ENCODE measurements at places on chromosomes 2 and 18.
A peak's percentile ranks its signal among the peaks of the same experiment; 100 is the strongest.

GRCh38 chr2:160387558-160388262 lies 105.9 kb downstream of the RBMS1 start:
- DNase-seq: no peak

GRCh38 chr2:47126783-47127182 lies 28.3 kb downstream of the STPG4 start:
- no peak for DNase-seq

DNA sequence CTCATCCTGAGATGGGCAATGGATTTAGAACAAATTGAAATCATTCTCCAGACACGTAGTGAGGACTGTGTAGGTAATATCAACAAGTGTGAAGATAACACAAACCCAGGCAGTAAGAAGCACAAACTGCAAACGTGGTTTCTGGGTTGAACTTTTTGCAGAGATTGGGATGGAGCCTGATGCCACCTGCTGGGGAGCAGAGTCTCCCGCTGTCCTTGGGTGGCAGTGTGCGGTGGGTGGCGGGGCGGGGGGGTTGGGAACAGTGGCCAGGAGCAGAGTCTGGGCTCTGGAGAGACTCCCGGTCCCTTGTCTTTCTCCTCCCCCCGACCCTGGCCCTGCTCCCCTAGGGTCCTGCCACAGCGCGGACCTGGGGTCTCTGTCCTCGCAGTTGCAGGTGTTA lies 19.5 kb downstream of the TRAF3IP1 start:
- no peak for DNase-seq

DNA sequence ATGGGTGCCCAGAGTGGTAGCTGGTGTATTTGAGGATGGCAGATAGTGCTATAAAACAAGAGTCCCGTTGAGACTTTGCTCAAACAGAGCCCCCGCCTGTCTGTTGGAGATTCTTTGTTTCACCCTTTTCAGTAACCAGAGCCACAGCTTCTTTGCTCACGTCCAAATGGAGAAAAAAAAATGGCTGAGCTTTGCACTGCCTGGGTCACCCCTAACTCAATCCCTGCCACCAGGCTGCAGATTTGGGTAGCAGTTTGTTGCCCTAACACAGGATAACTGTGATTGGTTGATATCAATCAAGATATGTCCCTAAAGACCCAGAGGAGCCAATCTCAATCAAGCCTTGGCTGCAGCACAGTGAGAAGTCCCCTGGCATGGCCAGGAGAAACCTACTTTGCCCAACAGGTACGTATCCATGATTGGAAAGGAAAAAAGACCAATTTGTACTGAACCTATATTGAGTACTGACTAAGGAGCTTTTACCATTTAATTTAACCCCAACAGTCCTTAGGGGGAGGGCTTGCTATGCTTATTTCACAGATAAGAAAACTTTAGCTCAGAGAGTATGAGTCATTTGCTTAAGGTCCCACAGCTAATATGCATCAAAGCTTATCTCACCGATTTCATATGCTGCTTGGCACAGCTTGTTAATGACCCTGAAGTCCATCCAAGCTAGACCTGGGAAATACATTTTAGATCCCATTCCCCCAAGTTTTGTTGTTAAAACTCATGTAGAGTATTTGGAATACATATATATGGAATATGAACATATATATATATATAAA lies 72.0 kb upstream of the SH3BP4 start:
- DNase-seq: no peak

DNA sequence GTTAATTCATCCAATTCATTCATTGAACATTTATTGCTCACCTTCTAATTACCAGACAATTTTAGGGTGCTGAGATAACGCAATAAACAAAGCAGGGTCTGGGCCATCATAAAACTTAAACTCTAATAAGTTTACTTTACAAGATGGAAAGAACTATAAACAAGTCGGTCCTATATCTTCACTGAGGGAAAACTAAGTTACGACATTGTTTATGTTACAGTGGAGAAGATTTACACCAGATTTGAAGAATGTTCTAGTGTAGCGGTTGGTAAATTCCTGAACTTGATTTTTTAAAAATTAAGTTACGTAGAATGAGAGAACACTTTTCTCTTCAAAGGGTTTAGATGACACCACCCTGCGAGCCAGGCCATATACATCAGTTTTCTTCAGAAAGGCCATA lies 20.7 kb upstream of the FRZB start:
- DNase-seq: no peak

GRCh38 chr2:53242090-53242489 lies 525.5 kb upstream of the CHAC2 start:
- DNase-seq: no peak

- no peak for DNase-seq
These were observed 352.3 kb downstream of the PARD3B start for GRCh38 chr2:204897561-204897960.

DNA sequence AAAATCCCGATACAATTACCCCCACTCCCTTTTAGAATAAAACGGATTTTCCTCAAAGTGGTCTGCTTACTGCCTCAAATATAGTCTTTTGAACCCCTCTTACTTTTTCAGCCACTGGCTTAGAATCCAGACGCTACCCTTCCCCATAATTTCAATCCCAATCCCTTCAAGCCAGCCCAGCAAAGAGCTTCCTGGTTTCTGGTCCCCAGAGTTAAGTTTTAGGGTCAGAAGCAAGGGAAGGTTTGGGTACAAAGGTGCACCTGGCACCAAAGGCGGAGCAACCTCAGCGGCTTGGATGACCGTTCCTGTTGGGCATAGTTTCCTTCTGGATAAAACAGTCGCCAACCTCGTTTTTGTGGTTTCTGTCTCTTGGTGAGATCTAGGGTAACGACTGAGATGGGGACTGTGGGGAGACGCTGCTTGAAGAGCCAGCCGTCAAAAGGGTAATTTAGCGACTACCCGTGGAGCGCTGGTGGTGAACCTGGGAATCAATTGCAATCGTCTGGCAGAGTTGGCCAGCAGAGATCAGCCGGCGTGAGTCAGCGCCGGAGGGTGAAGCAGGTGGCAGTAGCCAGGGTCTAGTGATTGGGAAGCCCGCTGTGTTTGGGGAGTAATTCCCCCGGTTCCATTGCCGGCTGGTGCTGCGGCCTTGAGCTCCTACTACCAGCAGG lies 1.6 kb downstream of the FEV start:
- no peak for DNase-seq

- no peak for DNase-seq
These were observed 36.8 kb upstream of the IGFBP2 start for GRCh38 chr2:216596236-216596979.

DNA sequence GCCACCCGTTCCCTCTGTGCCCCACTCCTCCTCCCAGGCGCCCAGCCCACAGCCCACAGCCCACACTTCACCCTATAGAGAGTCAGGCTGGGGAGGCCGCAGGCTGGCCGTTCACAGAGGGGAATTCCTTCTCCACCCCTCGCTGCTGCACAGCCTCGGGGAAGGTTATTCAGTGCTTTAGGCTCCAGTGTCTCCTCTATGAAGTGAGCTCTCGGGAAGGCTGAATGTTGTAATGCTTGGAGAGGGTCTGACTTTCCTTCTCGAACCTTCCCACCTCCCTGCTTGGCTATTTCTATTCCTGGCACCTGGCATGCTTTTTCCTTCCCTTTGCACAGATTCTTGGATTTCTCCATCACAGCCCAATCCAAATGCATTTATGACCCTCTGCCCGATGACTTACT lies 62.5 kb upstream of the SMAD7 start:
- DNase-seq: no peak

DNA sequence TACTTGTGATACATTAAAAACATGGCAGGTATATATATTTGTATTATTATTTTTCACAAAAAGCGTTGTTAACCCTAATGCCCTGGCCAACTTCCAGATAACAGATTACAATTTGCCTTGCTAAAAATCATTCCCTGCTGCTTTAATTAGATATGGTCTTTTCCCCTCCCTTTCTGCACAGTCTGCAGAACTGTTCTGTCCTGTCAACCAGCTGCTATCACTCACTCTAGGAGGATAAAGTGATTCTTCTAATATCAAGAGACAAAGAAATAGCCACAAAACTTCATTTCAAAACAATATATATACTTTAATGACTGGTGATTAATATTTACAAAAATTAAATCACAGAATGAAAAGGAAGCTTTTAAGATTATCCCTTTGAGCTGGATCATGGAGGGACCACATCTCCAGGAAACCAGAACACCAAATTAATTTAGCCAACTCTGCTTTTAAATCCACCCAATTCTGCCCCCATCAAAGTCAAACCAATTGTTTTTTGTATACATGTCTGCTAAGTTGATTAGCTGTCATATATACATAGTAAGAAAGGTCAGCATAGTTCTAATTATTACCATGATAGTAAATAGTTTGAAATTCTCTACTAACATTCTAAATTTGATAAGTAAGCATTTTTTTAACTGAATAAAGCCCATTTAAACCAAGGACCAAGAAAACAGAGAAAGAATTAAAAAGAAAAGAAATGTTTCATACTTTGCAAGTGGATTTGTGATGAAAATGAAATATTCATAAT lies 55.7 kb downstream of the RND3 start:
- DNase-seq: no peak

DNA sequence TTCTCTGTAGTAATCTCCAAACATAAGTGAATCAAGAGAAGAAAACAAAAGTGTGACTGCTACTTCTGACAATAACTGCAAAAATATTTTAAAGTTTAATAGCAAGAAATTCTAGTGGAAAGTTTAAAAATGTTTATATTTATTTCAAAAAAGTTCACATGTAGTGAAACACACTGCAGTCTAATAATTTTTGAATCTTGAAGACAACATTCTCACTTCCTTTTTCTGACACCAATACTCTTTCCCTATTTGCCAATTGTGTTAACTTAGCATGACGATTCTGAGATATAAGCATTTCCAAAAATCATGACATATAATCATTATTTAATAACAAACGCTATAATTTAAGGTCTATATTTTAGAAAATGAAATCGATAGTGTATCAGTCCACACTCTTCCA lies 429.1 kb upstream of the PKDCC start:
- DNase-seq: no peak

DNA sequence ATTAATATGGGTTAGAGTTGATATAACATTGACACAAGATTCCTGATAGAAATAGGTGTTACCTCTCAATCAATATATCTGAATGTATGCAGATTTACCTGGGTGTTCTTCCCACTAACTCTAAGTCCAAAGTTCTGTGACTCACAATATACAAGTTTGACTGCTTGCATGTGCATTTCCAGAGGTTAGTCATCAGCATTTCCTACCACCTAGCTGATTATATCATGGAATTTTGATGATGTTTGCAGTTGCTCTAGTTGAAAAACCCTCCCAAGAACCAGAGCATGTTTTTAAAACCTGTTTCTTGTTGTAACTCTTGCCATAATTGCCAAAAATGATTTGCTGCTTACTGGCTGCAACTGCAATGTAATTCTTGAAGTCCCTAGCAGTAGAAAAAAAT lies 15.0 kb upstream of the DSG1 start:
- DNase-seq: no peak

DNA sequence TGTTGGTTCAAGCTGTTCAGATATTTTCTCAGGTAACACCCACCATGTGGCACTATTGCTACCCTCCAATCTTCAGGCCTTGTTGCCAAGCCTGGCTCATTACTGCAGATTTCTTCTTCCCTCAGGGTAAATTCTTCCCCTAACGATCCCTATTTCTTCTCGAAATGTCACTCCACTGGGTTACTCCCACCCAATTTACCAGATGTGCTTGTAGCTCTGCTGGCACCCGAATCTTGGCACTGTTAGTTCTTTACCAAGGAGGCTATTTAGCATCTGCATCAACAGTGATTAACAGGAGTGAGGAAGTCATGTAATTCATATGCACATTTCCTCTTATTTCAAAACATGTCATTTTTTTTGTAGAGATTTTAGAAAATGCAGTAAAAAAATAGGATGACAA lies 217.1 kb upstream of the CYRIA start:
- DNase-seq: no peak

- DNase-seq: no peak
These were observed 72.6 kb upstream of the PID1 start for GRCh38 chr2:229343661-229344060.

DNA sequence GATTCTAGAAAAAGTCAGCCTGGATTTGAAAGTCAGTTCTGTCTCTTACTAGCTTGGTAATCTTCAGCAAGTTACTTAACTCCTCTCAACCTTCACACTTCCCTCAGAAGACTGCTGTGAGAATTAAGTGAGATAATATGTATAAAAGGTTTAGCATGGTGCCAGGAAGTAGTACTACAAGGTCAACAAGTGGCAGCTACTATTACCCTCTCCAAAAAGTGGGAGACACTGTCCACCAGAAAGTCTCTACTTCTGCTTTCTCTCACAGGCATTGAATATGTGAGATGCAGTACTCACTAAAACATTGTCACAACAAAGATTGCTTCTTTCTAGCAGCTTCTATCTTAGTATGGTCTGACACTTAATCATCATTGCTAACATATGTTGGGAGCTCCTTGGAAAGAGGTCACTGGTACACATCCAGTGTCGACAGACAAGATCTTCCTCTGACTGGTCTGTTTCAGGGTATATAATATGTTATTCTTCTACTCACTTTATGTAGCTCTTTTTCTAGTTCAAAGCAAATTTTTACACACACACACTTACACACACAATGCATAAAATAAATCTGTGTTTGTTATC lies 47.9 kb downstream of the DOCK10 start:
- DNase-seq: no peak

DNA sequence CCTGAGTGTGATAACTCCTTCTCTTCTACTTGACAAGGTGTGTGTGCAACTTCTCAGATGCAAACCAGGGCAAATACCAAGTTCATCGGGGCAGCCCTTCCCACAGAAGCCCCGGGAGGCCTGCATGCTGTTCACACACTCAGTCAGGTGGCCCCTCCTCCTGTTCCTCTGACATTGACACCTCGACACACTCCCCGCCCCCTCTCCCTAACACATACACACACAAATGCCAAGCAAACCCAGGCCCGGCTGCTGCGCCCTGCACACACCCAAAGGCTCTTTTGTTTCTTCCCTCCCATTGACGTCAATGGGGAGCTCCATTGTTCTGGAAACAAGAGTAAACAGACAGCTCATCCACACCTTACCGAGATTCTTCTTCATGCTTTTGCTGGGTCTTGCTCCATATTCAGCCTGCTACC lies 1.7 kb upstream of the PER2 start:
- peak; percentile 29 for DNase-seq

DNA sequence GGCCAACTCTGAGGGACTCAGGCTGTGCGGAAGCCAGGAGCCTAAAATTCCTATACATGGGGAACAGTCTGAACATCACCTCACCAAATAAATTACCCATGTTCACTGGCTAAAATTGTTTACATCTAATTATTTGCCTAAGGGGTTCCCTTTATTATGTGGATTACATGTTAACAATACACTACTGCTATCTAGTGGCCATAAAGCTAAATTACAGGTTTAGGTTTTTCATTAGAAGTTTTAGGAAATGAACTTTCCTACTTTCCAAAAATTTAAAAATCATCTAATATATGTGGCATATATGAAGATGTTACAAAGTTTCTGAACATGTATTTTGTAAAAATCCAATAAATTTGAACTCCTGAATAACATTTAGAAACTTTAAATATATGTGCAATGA lies 40.3 kb downstream of the PLA2R1 start:
- DNase-seq: no peak

- DNase-seq: no peak
These were observed 733 bp upstream of the CXCR2 start for GRCh38 chr2:218125095-218125494.

DNA sequence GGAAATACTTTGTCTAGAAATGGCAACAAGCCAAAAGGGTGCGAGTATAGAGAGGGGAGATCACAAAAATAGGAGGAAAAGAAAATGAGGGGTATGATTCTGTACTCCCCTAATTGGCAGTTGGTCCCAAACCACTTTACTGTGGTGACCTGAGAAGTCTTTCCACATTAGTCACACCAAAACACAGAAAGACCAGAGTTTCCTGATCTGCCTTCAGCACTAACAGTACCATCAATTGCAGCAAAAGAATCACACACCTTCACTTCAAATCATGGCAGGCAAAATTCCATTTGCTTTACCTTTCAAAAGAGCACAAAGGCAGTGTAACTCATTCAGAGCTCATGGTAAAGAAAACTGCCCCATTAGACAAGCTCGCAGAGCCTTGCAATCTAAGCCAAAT lies 86.8 kb downstream of the ALK start:
- no peak for DNase-seq

Measured in stimulated activated CD4-positive, alpha-beta T cell treated with anti-CD3 and anti-CD28 coated beads, Interleukin-4, amount 100 ng/mL, for 4 hours (primary cell).